ENCODE measurements at places on chromosomes 6 and 20. TPM values are rescaled to one million over a fixed set of nuclear protein-coding genes. Genes with fewer than 3 reads are reported as not detected.
A peak's percentile ranks its signal among the peaks of the same experiment; 100 is the strongest.

DNA sequence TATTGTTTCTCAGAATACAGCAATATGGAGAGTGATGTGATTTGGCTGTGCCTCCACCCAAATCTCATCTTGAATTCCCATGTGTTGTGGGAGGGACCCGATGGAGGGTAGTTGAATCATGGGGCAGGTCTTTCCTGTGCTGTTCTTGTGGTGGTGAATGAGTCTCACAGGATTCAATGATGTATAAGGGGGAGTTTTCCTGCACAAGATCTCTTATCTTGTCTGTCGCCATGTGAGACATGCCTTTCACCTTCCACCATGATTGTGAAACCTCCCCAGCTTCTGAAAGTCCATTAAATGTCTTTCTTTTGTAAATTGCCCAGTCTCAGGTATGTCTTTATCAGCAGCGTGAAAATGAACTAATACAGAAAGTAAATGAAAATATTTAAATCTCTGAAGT is 234.8 kb upstream of the TENT5A start:
- DNase-seq = no peak

KCNQ2 gene
- 0.21 TPM for total RNA-seq

DNA sequence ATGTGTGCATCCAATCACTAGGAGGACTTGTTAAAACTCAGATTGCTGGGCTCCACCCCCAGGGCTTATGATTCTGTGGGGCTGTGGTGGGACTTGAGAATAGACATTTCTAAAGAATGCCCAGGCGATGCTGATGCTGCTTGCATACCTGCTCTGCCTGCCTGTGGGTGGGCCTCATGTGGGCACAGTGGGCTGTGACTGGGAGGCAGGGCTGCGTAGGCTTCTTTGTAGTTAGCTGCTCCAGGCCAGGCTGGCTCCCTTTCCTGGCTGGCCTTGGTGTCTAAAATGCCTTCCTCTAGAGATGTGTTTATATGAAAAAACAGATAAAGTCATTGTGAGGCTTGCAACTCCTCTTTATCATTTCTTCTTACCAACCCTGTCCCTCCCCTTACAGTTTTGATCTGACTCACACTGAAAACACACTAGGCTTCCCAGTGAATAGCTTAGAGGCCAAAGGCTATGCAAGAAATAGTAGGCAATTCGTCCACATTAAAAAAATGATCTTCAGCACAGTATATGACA is 495.5 kb upstream of the MAP3K7 start:
- no peak for DNase-seq

DNA sequence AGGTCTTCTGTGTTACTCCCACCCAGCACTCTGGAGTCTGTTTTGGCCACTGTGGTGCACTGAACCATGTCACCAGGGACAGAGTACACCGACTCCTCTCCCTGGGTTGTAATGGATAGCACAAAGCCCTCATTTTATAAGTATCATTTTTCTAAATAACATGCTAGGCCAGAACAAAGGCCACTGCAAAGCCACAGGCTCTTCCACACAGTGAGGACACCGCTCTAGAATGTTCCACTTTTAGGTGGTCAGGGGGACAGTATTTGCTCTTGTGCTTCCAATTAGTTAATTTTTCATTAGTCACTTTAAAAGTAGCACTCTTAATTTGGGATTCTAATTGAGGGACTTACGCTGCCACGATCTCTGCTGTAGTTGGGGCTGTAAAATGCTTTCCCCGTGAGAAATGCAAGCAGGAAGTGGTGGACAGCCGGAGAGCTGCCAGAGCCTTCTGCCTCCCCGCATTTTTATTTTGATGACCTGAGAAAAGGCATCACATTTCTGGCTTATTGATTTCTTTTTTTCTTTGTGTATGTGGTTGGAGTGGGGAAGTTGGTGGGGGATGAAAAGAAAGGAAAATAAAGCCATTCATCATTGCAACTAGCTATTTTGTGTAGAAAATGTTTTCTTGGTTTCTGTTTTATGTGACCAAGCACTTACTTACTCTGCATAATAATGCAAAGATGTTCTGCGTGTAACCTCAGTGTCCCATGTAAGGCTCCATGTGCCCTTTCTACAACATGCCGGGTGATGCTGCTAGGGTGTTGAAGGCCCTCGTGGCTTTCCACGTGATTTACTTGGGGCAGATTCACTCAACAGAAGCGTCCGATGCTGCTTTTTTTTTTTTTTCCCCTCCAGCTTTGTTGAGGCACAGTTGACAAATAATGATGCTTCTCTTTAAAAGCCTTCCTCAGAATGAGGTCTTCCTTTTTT is 195.9 kb downstream of the SASH1 start:
- no peak for DNase-seq

- no peak for DNase-seq
Measured at GRCh38 chr20:47645632-47646031, 139.6 kb downstream of the SULF2 start.

DNA sequence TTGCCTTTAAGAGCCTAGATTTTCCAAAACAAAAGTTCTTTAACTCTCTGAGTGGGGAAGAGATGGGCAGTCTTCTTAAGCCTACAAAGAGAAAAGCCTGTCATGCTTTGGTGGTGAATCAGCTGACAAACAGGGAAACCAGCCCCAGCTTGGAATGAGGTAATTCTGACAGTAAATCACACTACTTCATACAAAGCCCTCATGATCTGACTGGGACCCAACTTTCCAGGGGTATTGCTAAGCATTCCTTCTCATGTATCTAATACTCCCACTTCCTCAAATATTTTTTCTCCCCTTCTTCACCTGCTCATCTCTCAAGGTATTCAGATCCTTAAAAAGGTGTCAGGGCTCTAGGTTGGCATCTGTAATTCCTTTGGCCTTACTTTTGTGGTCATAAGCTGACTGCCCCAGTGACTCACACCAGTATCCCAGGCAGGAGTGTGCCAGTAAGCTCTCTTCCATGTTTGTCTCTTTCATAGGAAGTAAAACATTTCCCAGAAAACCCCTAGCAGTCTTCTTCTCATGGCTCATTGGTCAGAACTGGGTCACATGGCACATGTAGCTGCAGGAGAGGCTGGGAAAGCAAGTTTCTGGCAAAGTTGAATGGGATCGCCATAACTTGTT is 15.0 kb upstream of the TBC1D22B start:
- peak; percentile 99 for DNase-seq

EYA4 gene
- total RNA-seq = 0.58 TPM

DEFB112 gene
- not detected for total RNA-seq

DNA sequence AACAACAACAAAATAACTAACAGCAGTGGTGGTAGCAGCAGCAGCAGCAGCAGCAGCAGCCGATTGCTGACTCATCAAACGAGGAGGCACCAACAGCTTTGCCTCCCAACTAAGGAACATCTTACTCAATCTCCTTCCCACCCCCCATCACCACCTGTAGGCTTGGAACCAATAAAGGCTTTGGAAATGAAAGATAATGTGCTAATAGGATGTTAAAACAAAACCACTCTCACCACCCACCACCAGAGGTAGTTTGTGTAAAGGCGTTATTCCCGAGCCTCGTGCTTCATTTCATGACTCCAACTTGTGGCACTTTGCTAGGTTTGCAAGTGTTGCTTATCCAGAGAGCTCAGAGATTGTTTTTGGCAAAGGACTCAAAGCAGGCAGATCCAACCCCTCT is 346.5 kb downstream of the CD83 start:
- no peak for DNase-seq

GRCh38 chr6:10014557-10014956 is 400.3 kb downstream of the TFAP2A start:
- peak; percentile 16 for DNase-seq

DNA sequence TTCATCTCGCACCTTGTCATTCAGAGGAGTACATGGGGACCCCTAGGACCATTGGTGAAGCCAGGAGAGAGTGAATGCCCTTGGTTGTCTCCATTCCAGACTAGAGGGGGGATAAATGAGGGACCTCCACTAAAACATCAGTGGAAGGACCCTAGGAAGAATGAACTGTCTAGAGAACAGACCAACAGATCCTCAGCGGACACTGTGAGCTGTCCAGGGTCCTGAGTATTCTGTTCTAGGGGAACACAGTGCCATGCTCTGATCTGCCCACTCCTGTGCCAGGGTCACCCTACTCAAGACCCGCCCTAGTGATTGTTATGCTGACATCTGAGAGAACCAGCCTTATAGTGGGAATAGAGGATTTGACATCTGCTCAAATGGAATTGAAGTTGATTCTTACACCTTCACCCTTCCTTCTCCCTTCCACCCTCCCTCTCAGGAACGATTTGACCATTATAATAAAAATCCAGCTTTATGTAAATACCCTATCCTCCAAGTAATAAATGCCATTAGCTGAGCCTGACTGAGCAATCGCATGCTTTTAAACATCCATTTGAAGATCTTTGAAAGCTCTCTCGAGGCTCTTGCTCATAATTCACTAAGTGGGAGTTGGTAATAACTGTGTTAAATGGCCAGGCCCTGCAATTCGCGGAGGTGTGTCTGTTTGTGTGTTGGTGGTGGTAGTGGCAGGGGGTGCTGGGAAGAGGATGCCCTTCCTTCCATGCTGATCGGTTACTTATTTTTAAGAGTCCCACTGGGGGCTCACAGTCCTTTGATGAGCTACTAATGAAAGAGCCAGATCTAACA is 43.6 kb upstream of the SLC32A1 start:
- DNase-seq = no peak

F13A1 gene
- 1.6 TPM for total RNA-seq

GRCh38 chr6:163667372-163668060 is 253.0 kb downstream of the QKI start:
- no peak for DNase-seq

DNA sequence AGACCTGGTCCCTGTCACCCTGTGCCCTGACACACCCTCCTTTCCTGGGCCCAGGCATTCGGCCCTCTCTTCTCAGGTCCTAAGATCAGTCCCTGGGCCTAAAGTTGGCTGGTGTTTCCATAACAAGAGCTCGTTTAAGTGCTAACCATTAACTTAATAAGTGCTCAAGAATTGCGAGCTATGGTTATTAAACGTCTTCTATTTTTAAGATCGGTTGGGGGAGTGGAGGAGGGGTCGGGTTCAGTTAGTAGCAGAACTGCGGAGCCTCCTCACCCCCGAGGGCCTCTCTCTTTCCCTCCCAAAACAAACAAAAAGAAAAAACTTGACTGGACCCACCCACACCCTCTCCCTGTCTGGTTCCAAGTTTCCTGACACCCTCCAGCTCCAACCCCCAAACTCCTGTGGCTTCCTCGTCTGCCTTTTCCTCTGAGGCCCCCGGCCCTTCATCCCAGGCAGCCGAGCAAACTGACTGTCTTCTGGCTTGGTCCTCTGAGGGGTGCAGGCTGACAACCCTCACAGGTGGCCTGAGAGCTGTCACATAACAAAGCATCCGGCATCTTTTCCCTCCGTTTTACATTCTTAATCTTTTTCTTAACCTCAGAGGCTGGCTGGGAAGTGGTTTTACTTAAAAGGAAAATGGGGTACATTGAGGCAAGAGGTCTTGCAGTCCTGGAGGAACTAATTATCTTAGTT is 2.0 kb downstream of the STK35 start:
- DNase-seq = no peak

DNA sequence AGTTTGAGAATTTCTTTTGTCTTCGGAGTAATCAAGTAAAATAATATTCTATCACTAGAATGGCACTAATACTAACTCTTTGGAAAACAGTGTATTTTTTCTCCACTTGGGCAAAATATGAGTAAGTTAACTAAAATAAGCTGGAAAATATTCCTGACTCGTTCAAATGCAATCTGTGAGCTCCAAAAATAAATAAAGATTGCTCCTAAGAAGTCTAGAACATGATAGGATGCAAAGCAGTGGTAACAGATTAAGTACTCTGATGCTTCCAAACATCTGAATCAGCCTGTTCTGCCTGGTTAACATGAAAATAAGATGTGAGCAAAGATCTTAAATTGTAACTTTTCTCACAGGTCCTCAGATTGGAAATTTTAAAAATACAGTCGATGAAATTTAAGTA is 285.1 kb upstream of the ID4 start:
- no peak for DNase-seq

- no peak for DNase-seq
Measured at GRCh38 chr20:38199501-38200390, 34.7 kb upstream of the TGM2 start.

ENPP1 gene
- total RNA-seq = 1.2 TPM
